ENCODE measurements at places on chromosomes 6 and 20.

GRCh38 chr6:152984513-152984872 is 1.7 kb upstream of the FBXO5 start:
- no peak for DNase-seq

DNA sequence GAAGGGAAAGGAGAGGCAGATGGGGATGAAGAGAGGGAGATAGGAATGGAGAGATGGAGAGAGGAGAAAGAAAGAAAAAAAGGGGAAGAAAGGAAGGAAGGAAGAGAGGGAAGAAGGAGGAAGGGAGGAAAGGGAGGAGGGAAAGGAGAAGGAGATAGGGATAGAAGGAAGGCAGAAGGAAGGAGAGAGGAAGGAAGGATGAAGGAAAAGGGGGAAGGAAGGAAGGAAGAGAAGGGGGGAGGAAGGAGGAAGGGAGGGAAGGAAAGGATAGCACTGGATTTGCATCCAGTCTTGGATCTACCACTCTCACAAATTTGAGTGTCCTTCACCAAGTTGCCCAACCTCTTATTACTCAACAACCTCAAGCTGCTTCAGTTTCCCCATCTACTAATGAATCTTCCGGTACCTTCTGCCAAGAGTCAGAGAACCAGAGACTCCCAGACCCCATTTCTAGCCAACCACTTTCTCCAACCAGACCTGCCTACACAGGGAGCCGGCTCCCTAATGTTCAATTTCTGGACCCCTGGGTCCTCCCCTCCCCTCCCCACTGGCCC is 79.7 kb upstream of the FOXP4 start:
- no peak for DNase-seq

DNA sequence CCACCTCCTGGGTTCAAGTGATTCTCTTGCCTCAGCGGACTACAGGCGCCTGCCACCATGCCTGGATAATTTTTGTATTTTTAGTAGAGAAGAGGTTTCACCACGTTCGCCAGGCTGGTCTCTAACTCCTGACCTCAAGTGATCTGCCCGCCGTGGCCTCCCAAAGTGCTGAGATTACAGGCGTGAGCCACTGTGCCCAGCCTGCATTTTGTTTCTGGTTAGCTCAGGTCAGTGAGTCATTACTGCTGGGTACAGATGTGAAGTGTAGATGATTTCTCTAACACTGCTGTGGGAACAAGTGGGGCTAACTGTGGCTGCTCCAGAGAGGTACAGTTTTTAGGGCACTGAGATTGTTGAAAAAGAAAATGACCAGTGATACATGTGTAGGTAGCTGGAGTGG is 188.6 kb downstream of the PRL start:
- no peak for DNase-seq

DNA sequence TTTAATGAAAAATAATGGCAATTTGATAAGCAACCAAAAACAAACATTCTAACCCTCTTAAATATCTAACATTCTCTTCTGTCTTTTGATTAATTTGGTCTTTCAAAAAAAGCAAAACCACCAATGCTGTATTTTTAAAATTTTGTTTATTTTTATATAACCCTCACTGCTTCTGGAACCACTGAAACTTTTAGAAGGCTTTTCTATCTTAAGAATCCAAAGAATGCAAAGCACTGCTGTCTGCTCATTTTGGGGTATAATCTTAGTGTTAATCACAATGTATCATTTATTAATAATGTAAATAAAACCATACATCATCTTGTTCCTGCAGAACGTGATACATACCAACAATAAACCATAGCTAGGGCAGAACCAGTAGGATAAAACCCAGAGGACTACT is 14.0 kb downstream of the STK38 start:
- no peak for DNase-seq

DNA sequence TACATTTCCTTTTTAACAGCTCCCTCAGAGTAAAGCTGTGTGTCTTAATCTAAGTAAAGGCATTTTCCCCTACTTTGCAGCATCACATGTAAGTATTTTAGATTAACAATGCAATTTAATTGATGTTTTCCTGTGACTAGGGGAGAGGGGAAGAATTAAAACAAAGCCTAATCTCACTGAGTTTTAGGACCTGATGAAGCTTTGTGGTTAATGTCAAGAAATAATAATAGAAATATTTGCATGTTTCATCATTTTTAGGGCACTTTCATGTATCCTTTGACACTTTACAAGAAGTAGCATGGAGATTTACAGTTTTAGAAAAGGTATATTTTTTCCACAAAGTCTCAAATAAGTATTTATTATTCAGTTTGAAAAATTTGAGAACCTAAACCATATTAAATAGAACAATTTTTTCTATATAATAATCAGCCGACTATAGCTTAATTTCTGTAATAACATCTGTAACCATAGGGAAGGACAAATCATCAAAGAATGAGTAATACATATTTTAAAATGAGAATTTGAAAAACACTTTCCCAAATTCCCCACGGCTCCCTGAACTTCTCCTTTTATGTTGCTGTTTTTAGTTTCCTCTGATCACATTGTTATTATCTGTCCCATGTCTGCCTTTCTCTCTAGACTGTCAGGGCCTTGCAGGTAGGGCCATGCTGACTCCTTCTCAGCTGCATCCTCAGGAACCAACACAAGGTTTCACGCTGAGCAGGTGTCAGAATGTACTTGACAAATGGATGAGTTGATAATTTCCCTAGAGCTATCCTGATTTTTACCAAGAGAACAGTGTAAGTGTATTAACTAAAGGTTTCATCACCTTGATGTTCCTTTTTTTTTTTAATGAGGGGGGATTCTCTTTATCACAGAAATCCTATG is 338.1 kb downstream of the SYNE1 start:
- peak; percentile 6 for DNase-seq

- no peak for DNase-seq
Measured at GRCh38 chr20:2773812-2774211, 26.6 kb downstream of the CPXM1 start.

- DNase-seq: no peak
Measured at GRCh38 chr20:50318710-50319109, 128.1 kb downstream of the CEBPB start.

- no peak for DNase-seq
Measured at GRCh38 chr6:41713650-41714291, 21.6 kb downstream of the TFEB start.

DNA sequence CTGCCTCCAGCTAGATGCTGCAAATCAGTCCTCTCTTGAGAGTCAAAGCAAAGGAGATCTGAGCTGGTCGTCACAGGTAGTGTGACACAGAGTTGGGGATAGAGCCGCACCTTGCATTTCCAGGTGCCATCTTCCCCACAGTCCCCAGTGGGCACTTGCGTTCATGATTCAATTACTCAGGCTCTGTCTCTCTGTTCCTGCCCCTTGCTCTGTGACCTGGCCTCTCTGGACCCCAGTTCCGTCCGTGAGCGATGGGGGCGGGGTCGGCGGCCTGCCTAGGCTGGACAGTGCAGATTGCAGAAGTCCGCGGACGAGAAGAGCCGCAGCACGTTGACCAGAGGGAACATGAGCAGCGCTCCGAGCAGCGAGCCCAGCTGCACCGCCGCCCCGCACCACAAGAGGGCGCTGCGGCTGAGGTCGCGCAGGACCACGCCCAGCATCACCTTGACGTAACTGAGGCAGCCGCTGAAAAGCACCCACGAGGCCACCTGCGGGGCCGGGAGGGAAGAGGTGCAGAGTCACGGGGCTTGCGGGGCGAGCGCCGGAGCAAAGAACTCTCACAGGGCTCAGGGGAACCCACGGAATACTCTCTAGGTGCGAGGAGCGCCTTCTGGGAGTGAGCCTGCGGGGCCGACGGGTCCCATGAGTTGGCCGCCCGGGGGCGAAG is 7.4 kb downstream of the SLC52A3 start:
- no peak for DNase-seq
